ENCODE measurements at places on chromosomes 11 and 22. TPM values are rescaled to one million over a fixed set of nuclear protein-coding genes. Genes with fewer than 3 reads are reported as not detected.

MAPK8IP1 gene
- 7.4 TPM for total RNA-seq

NEAT1 gene
- 177 TPM for total RNA-seq

FOXR1 gene
- total RNA-seq = not detected

GAB4 gene
- not detected for total RNA-seq

MS4A4E gene
- total RNA-seq = not detected

GPR83 gene
- total RNA-seq = not detected

TRIM49 gene
- total RNA-seq = not detected

TCN2 gene
- total RNA-seq = 6.9 TPM

GUCD1 gene
- 143 TPM for total RNA-seq

GSTT2 gene
- 0.33 TPM for total RNA-seq

CCDC89 gene
- total RNA-seq = 4.1 TPM
